ENCODE measurements at places on chromosomes 4 and X.

- no peak for DNase-seq
These were observed 8.4 kb upstream of the RXFP1 start for GRCh38 chr4:158513256-158513655.

- no peak for DNase-seq
These were observed 7.0 kb upstream of the BEND4 start for GRCh38 chr4:42159271-42160001.

- no peak for DNase-seq
These were observed 91.4 kb downstream of the SLC39A8 start for GRCh38 chr4:102253860-102254259.

DNA sequence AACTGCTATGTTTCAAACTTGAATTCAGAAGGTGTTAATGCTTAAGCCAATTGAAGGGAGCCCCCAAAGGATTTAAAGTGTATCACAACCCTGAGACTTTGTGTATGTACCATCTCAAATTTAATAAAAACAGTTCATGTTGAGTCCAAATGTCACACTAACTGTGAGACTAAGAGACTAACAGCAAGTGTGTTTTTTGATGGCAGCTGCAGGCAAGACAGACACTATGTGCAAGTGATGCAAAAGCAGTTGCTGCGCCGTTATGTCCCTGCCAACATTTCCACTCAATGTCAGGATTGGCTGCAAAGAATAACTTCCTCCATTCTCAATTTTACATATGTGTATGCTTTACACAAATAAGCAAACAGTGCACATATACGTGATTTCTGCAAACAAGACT, 594.6 kb downstream of the IL15 start:
- DNase-seq, result no peak

GRCh38 chrX:13341491-13342101, 21.7 kb upstream of the ATXN3L start:
- no peak for DNase-seq

DNA sequence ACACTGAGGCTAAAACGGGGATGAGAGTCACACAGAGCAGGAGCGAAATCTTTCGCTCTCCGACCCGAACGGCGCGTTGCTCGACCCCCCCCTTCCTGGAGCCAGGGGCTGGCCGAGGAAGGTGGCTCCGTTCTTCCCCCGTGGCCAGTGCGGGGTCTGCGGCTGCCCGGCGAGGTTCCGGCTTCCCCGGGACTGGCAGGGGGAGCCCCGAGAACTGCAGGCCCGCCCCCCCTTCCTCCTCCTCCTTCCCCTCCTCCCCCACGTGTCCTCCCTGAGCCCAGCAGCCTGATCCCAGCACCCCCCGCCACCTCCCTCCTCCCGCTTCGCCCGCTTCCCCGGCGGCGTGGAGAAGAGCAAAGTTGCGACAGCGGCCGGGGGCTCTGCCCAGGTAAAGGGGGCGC, 2.4 kb upstream of the BCORL1 start:
- DNase-seq, result no peak

DNA sequence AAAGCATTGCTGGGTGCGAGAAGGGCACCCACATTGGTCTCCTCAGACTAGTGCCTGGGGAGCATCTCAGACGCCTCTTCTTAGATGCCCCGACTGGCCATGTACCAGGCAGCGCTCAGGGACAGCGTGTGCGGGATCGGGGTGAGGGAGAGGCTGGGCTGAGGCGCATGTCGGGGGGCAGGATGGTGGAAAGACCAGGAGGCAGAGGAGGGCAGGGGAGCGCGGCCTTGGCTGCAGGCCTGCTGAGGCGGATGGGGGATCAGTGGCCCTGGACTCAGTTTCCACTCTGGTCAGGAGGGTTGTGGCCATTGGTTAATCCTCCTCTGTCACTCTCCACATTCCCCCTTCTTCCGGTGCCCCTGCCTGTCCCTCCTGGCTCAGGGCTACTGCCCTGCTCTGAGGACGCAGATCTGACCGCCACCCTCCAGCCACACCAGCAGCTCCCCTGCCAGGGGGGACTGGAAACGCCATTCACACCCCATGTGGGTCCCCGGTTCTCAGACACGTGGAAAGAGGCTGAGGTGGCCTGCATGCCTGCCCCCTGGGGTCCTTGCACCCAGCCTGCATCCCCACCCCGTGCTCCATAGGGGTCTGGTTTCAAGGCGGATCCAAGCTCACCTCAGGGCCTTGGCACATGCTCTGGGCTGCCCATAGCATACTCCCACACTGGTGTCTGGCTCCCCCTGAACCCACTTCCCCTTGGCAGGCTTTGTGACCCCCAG, 105.9 kb downstream of the CPZ start:
- no peak for DNase-seq

- DNase-seq, result no peak
These were observed 6.5 kb downstream of the SH3BP2 start for GRCh38 chr4:2799224-2799911.

GRCh38 chrX:7582191-7582590, 260.8 kb upstream of the VCX start:
- no peak for DNase-seq

DNA sequence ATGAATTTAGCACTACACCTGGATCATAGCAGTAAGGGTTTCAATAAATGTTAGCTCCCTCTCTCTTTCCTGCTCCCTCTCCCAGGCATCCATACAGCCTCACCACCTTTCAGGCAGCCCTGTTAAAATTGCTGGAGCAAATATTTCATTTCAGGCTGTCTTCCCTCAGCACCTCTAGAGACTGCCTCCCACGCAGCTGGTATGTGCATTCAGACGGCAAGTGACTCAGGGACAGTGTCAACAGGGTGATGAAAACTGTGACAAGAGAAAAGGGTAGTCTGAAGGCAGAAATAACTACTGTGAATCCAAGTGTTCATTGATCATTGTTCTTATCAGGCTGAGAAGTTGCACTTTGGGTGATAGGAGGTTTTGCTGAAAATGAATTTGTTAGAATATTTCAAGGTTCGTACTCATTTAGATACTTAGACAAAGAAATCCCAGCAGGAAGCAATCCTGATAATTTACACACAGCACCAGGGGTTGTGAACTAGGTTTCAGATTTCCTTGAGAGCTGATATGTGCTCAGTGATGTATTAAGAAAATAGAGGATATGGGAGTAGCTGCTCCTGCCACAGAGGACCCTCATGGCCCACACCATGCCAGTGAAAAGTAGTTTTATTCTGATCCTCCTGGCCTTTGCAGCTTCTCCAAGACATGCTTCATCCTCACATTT, 424.2 kb downstream of the FGF13 start:
- no peak for DNase-seq

- no peak for DNase-seq
These were observed 105.5 kb upstream of the NEIL3 start for GRCh38 chr4:177204126-177204525.

- DNase-seq, result no peak
These were observed 797 bp downstream of the CD99L2 start for GRCh38 chrX:150897421-150898320.

DNA sequence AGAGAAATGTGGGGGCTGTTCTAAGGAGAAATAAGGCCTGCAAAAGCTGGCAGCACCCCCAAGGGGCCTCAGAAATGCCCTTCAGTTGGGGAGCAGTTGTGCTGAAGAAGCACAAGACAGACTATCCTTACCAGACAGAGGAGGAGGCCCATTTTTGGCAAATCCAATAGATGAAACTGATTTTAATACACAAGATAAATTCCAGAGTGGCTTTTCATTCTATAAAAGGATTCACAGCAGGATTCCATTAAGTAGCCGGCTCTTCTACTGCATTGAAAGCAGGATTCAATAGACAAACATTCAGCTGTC, 8.1 kb downstream of the SEPTIN6 start:
- DNase-seq, result no peak

DNA sequence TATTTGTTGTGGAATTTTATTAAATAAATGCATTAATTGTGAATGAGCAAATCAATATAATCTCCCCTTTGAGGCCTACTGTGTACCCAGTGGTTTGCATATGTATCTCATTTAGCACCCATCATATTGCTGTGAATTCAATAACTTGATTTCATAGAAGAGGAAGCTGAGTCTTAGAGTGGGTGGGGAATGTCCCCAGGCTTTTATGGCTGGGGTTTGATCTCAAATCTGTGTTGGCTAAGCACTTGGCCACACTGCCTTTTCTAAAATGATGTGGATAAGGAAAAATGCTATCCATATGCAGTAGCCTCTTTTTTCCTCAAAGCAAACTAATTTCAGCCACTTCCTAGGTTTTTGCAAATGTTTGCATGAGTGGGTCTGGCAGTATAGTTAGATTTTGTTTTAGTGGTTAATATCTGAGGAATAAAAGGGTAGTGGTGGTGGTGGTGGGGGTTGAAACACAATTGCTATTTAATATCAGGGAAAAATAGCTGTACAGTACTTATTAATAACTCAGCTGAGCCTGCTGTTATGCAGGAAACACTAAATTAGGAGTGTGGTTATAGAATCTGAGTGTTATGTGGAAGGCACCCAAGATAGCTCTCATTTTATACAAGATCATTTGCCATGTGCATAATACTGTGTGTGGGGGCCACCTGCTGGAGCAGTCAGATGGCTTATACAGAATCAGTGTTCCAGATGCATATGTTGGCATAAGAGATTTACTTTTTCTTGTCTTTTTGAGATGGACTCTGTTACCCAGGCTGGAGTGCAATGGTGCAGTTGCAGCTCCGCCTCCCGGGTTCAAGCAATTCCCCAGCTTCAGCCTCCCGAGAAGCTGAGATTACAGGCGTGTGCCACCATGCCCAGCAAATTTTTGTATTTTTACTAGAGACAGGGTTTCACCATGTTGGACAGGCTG, 108.0 kb downstream of the TMEM131L start:
- DNase-seq, result peak; percentile 26

- DNase-seq, result no peak
These were observed 4.1 kb downstream of the BRS3 start for GRCh38 chrX:136491832-136492231.

- no peak for DNase-seq
These were observed 36.4 kb upstream of the GPR174 start for GRCh38 chrX:79107891-79108718.

DNA sequence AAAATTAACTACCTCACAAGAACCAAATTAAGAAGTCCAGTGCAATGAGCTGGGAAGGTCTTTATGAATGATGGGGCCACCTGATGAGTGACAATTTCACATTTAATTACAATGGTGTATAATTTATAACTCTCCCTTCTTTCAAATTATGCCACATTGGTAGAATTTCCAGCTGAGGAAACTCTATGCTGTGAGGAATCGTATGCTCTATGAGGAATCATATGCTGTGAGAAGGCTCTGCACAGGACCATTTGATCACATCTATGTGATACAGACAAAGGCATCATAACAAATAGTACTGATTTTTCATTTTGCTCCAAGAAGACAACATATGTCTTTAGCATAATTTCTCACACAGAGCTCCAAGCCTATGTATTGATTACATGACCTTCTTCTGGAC, 69.3 kb downstream of the PDHA2 start:
- no peak for DNase-seq

GRCh38 chr4:151953312-151953711, 192.5 kb upstream of the GATB start:
- DNase-seq, result no peak

- DNase-seq, result no peak
These were observed 36.8 kb downstream of the ING2 start for GRCh38 chr4:183541752-183542040.

DNA sequence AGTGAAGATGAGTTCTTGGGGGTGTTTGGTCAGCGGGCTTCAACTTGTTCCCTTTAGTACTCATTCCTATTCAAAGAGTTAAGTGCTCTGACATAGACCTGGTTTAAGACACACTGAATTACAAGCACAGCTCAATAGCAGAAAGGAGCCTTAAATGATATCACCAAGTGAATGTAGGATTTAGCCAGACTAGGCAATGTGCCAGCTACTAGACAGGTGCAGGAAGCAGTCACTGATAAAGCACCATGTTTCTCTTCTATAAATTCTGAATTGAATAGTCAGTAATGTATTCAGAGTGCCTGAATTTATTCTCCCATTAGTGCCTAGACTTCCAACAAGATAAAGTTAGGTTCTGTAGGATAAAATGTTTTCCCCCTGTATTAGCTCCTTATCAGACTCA, 63.6 kb downstream of the ASB9 start:
- no peak for DNase-seq

- DNase-seq, result no peak
These were observed 124.5 kb downstream of the CHM start for GRCh38 chrX:85922821-85923220.

GRCh38 chrX:2650037-2650436, 41.1 kb upstream of the CD99 start:
- no peak for DNase-seq

DNA sequence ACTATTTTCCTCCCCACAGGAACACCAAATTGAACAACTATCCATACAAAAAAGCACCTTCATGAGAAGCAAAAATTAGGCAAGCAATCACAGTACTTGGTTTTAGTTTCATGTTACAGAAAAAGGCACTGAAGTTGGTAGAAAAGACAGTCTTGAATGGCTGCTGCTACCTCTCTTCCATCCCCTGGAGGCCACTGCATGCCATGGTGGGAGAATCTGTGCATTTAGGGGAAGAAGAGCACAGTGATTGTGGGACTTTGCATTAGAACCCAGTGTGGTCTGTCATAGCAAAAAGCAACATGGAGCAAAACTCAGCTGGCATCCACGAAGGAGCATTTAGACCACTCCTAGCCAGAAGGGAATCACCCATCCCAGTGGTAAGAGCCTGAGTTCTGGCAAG, 941.9 kb downstream of the PCDH18 start:
- no peak for DNase-seq

- DNase-seq, result no peak
These were observed 67.8 kb downstream of the GATB start for GRCh38 chr4:151692821-151693673.

DNA sequence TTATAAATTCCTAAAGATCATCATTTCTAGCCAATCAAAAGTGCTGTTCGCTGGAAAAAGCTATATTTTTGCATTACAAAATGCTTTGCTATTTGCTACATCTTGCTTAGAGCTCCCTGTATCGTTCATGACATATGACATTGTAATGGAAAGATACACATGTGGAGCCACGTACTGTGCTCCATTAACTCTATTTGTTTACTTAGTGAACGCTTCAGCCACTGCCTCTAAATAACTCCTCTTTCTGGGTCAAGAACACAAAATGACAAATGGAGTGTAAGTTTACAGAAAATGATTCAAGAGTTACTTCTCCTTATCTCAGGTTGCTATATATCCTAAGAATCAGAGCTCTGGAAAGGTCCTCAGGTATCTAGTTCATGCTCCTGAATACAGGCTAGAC, 329.1 kb upstream of the SMIM31 start:
- no peak for DNase-seq

DNA sequence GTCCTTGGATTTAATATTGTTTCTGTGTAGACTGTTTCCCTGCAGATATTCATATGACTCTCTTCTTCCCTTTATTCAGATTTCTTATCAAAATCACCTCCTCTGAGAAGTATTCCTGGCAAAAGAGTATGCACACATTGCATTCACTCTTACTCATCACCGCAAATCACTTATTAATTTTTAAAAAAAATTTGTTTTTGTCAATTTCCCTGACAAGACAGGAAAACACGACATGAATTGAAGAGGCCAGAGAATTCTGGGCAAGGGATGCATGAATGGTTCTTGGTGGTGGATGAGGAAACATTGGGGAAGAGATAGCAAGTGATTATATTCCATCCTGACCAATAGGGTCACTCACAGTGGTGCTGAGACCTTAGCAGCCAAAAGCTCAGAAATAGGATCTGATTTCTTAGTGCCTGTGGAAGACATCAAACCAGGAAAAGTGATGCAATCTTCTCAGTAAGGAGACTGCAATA, 522.5 kb upstream of the AGA start:
- DNase-seq, result no peak
